ENCODE measurements at places on chromosomes 7 and 10. TPM values are rescaled to one million over a fixed set of nuclear protein-coding genes. Genes with fewer than 3 reads are reported as not detected.

The STEAP4 gene
- not detected for total RNA-seq

The EFCAB10 gene
- total RNA-seq = not detected

The SYT15 gene
- 0.75 TPM for total RNA-seq

The CBX3 gene
- 212 TPM for total RNA-seq

The FUOM gene
- total RNA-seq = 19.1 TPM

The AMPH gene
- not detected for total RNA-seq

The RTKN2 gene
- total RNA-seq = 8.3 TPM

The PPP1R3C gene
- not detected for total RNA-seq

The CYP26C1 gene
- not detected for total RNA-seq

The CALCR gene
- total RNA-seq = not detected

The PVRIG gene
- total RNA-seq = 70.9 TPM

The XRCC2 gene
- total RNA-seq = 7.9 TPM

The TLX1 gene
- total RNA-seq = not detected

The AP4M1 gene
- total RNA-seq = 12.0 TPM

Data from activated naive CD4-positive, alpha-beta T cell treated with anti-CD3 and anti-CD28 coated beads, Interleukin-2, amount 10 ng/mL, durations not matched to agents 5 hours and 36 hours (primary cell).